ENCODE measurements at places on chromosomes 2 and 18. TPM values are rescaled to one million over a fixed set of nuclear protein-coding genes. Genes with fewer than 3 reads are reported as not detected.

GRCh38 chr2:176093145-176093897, 800 bp downstream of the HOXD13 start:
- DNase-seq = no peak

- DNase-seq = no peak
These were observed 35.5 kb downstream of the ICOS start for GRCh38 chr2:203972066-203972465.

MEP1B gene
- total RNA-seq = 0.18 TPM

LYG1 gene
- total RNA-seq = 2.2 TPM

- no peak for DNase-seq
These were observed 55.5 kb downstream of the NEURL3 start for GRCh38 chr2:96449637-96450036.

GRCh38 chr18:62026586-62026985, 133.8 kb upstream of the RNF152 start:
- no peak for DNase-seq

HOXD10 gene
- total RNA-seq = 4.1 TPM

ZBTB7C gene
- total RNA-seq = 9.1 TPM

- DNase-seq = no peak
These were observed 370.8 kb downstream of the OSR1 start for GRCh38 chr2:18987592-18988073.

DNA sequence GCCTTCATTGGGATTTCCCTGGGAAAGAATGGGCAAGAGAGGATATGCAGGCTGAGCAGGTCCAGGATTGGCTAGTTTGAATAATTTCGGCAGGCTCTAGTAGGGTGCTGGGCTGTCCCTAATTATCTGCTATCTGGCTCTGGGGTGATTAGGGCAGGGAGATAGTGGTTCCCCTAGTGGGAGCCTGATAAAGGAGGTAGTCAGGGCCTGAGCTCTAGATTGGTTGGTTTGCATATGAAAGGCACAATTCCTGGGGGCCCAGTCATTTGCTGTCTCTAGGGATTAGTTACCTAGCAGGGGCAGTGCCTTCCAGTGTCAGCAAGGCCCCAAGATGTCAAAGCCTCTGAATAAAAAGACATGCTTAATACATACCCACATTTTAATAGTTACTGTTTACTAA, 690.1 kb upstream of the KLHL29 start:
- DNase-seq = no peak

GRCh38 chr2:231583982-231584381, 8.7 kb upstream of the TEX44 start:
- no peak for DNase-seq

- no peak for DNase-seq
These were observed 172.8 kb upstream of the RBMS1 start for GRCh38 chr2:160666154-160667060.

GRCh38 chr2:105338020-105338385, 663 bp downstream of the C2orf49 start:
- no peak for DNase-seq

ALLC gene
- not detected for total RNA-seq

DNA sequence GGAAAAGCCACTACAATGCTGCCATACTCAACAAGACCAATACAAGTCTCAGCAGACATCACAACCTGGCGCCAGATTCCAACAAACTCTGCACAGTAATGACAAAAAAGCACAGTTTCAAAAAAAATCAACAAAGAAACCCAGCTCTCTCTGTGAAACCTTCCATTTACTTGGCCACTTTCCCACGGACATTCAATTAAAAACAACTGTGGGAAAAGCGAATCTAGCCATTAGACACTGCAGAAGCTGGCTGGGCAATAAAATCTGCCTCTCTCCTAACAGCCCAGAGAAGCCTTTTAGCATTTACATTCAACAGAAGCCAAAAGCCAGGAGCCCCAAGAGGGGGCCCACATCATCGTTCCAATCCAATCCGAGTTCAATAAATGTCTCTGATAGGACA, 128.9 kb downstream of the HDAC4 start:
- DNase-seq = no peak

- no peak for DNase-seq
These were observed 137.4 kb downstream of the SMAD7 start for GRCh38 chr18:48813321-48813720.

FKBP1B gene
- total RNA-seq = 18.0 TPM

DNA sequence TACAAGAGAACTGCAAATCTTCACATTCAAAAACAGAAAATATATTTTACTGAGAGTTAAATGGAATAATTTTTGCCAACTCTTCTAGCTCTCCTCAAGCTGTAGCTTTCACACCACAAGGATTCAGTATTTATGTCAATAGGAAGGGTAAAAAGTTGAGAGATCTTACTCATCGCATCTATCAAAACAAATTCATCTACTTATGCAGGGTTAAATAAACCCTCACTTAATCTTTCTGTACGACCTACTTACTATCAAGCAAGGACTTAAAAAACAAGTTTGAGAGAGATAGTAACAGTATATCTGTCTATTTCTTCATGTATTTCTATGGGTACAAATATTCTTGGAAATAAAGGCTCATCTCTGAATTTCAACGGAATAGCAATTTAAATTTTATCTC, 35.5 kb downstream of the SIGLEC15 start:
- no peak for DNase-seq

DNA sequence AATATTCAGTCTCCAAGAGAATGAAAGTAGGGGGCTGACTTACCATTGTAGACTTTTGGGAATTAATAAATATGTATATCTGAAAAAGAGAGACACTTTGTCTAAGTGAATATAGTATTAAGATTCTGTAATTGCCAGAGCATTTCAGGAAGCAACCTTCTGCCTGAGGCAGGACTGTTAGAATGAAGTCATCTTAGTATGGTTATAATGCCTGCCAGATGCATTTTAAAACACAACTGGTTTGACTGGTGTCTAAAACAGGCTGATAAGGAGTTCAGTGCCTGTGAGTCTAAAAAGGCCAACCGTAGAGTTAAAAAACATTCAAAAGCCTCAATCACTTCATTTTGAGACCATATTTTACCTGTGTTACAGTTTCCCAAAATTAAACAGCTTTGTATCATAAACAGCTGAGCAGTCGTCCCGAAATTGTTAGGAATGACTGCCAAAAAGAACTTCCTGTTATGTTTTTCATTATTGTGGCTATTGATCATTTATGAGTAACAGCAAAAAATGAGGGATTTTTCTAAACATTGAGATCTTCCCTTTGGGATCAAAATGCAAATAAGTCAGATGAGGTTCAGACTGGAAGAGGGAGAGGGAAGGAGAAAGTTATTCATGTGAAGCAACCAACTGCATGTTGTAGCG, 443.9 kb downstream of the PID1 start:
- DNase-seq = no peak

DNA sequence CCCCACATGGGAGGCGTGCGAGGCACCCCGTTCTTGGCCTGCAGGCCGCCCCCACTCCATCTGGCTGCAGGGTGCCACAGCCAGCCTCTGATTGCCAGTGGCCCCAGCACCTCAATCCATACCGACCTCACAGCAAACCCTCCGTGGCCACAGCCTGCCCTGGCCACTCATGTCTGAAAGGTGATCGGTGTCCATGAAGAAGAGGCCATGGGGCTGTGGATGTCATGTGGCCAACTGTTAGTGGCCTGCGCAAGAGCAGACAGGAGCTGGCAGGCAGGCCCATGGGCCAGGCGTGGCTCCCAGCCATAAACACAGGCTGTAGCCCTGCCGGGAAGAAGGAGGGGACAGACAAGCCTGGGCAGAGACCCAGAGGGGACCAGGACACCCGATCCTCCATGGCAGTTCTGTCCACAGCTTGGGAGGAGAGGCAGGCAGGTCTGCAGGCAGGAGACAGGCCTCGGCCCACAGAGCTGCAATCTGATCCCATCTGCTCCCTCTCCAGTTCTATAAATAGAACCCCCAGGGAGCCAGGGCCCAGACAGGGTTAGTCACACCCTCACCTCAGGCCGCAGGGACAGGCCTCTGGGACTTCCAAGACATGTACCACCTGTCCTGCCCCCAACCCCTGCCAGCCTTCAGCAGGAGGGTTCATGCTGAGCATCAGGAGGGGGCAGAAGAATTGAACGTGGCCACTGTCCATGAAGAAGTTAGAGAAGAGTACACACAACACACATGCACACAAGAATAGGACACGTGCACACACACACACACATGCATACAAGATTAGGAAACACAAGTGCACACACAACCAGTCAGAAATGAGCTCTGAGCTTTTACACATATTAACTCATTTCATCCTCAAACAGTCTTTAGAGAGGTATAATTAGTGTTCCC, 16.9 kb downstream of the STEAP3 start:
- DNase-seq = no peak

DNA sequence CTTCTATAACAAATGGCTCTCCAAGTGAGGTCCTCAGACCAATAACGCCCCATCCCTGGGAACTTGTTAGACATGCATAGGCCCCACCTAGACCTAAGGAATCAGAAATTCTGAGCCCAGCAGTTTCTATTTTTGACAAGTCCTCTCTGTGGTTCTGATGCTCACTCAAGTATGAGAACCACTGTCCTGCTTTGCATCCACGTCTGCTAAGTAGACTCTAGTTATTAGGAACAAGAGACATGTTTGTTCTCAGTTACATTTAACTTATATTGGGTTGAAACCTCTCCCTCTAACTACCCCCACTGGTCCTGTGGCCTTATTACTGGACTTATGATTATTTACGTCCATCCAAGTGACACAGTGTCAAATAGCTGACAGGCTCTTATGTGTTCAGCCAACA, 70.3 kb downstream of the TMEM17 start:
- DNase-seq = no peak

SOCS6 gene
- 29.3 TPM for total RNA-seq

ATP8B1 gene
- total RNA-seq = 18.5 TPM

DCDC2C gene
- total RNA-seq = not detected

DNA sequence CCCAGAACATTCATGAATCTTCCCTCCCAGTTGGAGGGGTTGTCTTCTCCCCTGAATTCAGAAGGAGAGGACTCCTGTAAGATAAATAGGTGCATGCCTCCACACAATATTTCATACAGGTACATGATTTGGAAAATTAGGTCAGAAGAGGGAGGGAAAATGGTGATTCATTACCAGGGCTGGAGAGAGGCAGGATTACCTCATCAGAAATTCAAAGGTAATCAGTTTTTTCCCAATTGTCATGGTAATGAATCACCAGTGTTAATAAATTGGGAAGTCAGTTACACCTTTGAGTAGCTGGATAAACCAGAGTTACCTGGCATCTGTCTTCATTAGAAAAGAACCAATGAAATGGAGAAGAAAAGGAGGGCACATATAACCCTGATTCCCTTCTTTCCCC, 128.5 kb downstream of the EN1 start:
- no peak for DNase-seq

DLX1 gene
- total RNA-seq = 5.1 TPM

- no peak for DNase-seq
These were observed 37.6 kb downstream of the LMAN2L start for GRCh38 chr2:96702098-96702785.

- DNase-seq = no peak
These were observed 48.7 kb upstream of the MSH2 start for GRCh38 chr2:47354013-47354847.

- DNase-seq = no peak
These were observed 43.0 kb downstream of the G6PC2 start for GRCh38 chr2:168944065-168944464.

DNA sequence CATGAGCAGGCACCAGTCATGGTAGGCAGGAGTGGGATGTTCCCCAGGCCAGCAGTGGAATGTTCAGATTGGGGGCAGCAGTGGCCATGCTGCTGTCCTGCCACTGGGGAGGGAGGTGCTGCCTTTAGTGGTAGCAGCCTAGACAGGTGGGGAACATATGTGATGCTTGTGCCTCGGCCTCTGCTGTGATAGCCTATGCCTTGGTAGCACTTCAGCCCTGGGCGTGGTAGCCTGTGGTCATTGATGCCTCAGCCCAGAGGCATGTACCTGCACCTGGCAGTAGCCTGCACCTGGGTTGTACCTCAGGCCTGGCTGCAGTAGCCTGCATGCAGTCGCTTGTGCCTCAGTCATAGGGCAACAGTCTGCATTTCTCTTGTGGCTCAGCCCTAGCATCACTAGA, 7.1 kb downstream of the RFTN2 start:
- DNase-seq = no peak

DPYSL5 gene
- 2.8 TPM for total RNA-seq

LIMS2 gene
- 13.0 TPM for total RNA-seq

DNA sequence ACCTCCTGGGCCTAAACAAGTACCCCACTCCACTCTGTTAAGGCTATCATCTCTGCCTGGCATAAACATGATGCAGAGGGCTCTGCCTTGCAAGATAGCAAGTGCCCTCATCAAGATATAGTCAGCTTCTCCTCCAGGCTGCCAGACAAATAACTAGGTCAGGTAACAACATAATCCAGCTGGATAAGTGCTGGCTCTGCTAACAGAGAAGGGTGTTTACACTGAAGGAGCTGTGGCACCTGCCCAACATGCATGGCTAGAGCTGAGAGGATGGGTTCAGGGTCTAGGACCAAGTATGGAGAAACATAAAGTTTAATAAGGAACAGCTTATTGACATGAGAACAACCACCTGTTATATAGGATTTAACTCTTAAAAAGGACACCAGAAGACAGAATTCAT, 42.8 kb downstream of the DLGAP1 start:
- no peak for DNase-seq

IGFBP2 gene
- 376 TPM for total RNA-seq

- DNase-seq = no peak
These were observed 51.3 kb downstream of the ANKMY1 start for GRCh38 chr2:240506406-240507059.

DNA sequence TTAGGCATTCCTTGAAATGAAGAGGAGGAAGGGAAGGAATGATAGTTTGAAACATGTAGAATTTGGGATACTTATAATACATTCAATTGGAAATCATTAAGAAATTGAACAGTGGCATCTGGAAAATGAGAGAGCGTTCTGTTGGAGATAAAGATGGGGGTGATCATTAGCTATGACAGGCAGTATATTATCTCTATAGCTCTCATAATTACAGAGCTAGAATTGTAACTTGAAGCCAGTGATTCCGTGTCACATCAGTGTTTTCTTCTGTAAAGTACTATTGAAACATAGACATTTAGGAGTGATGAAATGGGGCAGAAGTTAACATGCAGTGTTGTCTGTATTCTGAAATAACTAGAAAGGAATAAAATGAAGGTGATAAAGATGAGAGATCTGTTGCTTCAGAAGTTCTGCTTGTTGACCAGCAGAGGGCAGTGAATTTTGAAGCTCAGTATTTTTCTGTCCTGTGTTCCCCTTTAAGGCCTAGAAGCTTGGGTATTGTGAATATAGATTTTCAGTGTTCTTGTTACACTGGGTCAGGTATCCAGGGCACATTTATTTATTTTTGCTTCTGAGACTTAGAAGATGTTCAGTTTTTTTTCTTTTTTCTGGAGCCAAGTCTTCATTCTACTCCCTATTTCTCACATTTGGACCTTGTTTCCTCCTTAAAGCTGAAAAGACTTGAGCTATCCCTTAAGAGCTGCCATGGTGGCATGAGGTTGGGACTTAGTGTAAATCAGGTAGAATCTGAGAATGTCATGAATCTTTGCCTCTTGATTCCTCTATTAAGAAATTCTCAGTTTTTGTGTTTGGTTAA, 157.4 kb downstream of the TAF4B start:
- no peak for DNase-seq

MAP3K20 gene
- 33.7 TPM for total RNA-seq

GKN2 gene
- total RNA-seq = not detected
